Aorta (tissue), 5 donors: ENCODE measurements at places on chromosomes 7 and 10. TPM values are rescaled to one million over a fixed set of nuclear protein-coding genes. Genes with fewer than 3 reads are reported as not detected.

GRCh38 chr7:25361863-25362262 lies 133.6 kb upstream of the NPVF start:
- no peak for DNase-seq

GRCh38 chr7:24456526-24457218 lies 116.6 kb upstream of the PALS2 start:
- DNase-seq = no peak

- DNase-seq = no peak
These were observed 78.3 kb downstream of the LRRC17 start for GRCh38 chr7:102991077-102991539.

- DNase-seq = no peak
These were observed 6.8 kb downstream of the ZNF398 start for GRCh38 chr7:149154056-149154455.

GRCh38 chr10:70296406-70296899 lies 12.6 kb upstream of the NPFFR1 start:
- peak; percentile 93 for DNase-seq

GRCh38 chr7:150479023-150479716 lies 28.7 kb downstream of the GIMAP8 start:
- DNase-seq = no peak

GRCh38 chr10:62960416-62960815 lies 144.2 kb upstream of the EGR2 start:
- no peak for DNase-seq

DNA sequence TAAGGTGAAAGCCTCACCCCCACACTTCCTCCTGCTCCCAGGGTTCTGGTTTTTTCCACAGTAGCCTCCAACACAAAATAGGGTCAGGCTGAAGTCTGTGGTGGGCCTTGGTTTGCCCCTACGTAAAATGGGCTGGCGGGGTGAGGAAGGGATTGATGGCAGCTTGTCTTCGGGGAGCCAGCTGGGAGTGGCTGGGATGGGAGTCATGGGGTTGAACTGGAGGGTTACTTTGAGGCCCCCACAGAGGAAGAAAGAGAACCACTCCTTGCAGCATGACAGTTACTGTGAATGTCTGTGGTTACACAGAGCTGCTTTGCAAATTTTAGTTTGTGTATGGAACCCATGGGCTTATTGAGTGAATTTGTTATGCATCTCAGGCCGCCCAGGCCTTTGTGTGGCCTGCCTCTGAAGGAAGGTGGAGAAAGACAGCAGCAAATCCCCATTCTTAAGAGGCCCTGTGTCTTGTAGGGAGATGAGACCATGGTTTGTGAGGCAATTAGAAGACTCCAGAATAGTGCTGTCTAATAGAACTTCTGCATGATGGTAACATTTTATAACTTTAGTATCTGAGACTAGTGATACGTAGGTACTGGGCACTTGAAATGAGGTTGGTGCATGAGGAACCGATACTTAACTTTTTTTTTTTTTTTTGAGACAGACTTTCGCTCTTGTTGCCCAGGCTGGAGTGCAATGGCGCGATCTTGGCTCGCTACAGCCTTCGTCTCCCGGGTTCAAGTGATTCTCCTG lies 8.1 kb downstream of the TRIM8 start:
- DNase-seq = no peak

DNA sequence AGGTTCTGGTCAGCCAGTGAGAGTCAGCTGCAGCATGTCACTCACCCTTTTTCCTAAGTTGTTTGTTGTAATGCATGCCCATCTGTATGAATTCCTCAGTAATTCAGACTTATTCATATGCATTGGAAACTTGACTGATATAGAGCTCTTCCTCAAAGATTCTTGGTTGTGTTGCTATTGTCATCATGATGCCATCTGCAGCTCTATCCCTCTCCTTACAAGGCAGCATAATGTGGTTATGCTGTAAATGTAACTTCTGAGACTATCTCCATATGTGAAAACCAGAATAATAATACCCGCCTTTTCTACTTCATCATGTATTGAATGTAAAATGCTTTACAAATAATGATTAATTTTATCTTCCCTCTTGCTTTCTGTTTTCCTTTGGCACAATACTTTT lies 252.6 kb upstream of the MTPN start:
- no peak for DNase-seq

- DNase-seq = no peak
These were observed 305.1 kb upstream of the IMMP2L start for GRCh38 chr7:111867348-111867931.

DNA sequence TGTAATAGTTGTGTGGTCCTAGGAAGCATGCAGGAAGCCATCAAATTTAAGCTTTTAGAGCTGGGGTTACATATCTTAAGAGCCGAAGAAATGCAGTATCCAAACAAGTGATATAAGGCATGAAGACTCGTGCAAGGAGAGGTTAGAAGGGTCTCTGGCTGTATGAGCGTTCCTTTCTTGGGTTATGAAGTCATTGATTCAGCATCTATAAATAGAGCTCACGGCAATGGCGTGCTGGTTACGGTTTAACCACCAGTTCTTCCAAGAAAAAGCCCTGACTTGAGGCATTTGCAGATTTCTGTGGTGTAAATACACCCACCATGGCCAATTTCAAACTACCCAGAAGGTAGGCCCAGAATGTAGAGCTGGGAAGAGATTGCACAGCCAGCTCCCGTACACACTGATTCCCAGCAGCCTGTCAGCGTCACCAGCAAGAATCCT lies 72.0 kb upstream of the KAT6B start:
- DNase-seq = no peak

The POM121 gene
- polyA plus RNA-seq = 15.7 TPM

The TRIM73 gene
- not detected for polyA plus RNA-seq

DNA sequence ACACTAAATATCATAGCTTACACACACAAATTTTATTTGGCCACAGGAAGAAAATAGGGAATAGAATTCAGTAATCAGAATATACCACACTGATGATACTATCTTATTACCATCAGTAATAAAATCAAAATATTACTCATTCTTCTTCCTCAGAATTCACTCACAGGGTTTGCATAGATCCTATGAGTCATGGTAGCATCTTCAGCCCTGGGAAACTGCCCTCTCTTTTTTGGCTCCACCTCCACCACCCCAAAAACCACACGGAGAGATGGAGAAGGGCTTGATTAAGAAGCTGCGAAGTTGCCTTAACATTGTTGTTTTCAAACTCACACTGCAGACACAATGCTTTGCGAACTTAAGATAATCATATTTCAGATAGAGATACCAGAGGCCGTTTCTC lies 154.1 kb upstream of the AHR start:
- no peak for DNase-seq

DNA sequence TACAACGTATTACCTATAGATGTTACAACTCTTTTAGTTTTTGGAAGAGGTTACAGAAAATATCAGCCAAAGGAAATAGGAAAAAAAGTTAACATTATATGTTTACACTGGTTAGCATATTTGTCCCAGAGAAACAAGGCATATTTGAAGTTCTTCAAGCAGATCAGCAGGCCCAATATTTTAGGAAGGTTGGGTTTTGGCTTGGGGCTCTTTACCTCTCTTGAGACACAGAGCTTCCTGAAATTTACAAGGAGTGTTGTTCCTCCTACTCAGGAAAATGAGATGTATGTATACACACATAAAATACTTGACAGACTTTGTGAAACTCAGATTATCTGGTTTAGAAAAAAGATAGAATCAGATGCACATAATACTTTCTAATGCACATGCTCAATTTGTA lies 323.6 kb downstream of the HGF start:
- no peak for DNase-seq

GRCh38 chr7:20408467-20408826 lies 77.7 kb downstream of the ITGB8 start:
- no peak for DNase-seq

DNA sequence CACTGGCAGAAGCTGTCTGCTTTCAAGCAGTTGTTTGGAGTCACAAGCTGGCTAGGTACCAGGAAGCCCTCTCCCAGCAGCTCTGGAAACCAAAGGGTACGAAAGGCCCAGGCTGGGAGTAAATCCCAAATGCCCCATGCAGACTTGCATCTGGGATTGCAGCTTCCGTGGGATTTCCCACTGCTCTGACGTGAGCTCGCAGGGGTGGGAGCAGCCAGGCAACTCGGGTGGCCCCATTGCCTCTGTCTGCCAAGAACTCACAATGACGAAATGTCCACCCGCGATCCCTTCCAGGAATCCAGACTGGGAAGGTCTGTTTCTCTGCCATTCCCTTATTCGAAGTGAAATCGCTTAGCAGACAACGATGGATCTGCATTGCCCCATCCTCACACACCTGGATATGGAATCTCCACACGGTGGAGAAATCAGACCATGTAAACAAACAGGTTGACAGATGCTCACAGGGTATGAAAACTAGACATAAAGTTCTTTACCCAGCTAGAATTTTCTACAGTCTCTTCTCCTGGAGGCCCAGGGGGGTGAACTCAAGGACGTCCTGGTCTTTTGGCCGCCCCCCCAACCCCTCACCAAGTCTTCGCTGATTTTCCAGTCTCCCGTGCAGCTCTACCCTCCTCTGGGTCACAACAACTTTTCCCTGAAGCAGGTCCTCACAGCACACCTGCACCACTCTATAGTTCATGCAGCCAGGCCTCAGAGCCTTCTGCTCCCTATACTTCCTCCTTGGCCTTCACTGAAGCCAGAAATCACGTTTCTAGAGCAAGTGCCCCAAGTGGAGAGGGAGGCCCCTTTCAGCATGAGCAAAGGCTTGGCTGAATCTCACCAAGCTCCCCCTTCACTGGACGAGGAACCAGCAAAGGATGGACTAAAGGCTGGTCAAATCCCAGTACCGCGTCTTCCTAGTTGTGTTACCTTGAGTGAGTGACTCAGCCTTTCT lies 20.0 kb downstream of the SH3PXD2A start:
- DNase-seq = peak; percentile 89

The ABCB4 gene
- 0.63 TPM for polyA plus RNA-seq
